Occipital lobe (tissue), 3 donors: ENCODE measurements at places on chromosomes 6 and 20.

DNA sequence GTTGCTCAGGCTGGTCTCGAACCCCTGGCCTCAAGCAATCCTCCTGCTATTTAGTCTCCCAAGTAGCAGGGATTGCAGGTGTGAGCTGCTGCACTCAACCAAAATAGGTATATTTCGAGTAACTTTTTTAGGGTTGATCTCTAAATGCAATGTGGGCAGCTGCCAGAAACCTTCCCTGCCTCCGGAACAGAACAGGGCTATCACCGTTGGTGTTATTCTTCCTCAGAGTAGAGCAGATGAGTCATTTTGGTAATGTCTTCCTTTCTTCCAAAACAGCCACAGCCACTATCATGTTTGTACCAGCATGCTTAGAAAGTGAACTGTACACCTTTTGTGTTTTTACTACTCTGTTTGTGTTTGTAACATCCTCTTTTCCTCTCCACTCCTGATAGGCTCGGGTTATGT is 44.1 kb downstream of the SNX9 start:
- DNase-seq, result no peak

- DNase-seq, result no peak
Measured at GRCh38 chr6:14095437-14095836, 22.1 kb upstream of the CD83 start.

DNA sequence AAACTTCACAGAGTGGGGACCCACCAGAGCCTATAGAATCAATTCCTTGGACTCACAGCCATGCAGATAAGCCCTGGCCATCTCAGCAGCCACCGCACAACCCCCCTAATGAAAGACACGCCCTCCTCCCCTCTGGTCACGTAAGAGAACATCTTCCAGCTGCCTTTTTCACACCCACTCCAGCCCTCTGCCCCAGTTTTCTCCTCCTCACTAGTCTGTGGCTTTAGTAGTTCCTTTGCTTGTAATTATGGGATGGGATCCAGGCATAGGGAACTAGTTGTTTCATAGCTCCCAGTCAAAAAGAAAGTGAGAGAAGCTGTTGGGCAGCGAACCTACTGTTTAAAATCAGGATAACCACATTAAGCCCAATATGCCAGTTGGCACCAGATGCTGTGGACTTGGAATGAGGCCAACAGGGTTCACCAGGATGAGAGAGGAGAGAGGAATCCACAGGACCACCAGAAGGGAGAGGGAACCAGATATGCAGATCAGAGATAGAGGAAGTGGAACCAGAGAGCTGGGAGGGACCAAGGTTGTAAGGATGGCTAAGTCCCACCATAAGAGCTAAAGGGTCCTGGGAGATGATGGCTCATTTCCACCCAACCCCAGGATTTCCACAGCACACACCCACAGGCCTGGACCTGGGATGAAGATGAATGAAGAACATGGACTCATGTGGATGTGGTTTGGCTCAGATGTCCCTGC is 9.0 kb upstream of the BTN3A1 start:
- DNase-seq, result no peak

GRCh38 chr20:15445056-15445840 is 1107.8 kb upstream of the FLRT3 start:
- DNase-seq, result no peak

- no peak for DNase-seq
Measured at GRCh38 chr6:44868335-44868668, 459.8 kb upstream of the RUNX2 start.

DNA sequence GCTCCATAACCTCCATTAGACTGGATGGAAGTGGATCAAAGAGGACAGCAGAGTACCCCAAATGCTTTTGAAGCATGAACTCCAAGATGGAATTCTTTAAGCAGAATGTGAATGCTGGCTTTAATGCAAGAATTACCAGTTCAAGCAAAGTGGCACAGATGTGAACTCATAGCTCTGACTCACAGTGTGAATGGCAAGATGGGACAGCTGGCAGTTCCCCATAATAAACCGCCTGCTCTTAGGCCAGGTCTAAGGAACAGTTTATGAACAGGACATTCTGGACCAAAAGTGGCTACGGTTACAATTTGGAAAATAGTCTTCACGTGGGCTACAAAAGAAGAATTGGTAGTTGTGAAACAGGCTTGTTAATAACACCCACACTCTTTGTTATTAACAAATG is 76.5 kb downstream of the SPTLC3 start:
- no peak for DNase-seq

DNA sequence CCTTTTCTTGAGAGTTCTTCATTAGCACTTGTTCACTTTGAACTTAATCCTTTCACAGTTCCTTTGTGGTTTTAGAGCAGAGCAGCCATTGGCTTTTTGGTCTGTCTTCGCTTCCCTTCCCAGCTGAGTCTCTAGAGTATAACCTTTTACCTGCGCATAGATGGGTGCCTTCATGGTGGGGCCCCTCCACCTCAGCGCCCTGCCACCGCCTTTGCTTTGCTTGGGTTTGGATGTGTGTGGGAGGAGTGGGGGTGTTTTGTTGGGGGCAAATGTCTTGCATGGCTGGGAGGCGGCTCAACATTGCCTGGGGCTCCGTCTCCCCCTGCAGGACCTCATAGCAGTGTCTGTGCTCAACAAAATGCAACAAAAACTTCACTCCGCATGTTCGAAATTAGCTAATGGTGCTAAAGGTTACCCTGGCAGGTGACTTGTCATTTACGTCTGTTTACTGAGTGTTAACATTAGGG is 11.9 kb downstream of the PYGB start:
- DNase-seq, result no peak

GRCh38 chr20:48105526-48105925 is 320.2 kb upstream of the SULF2 start:
- no peak for DNase-seq

DNA sequence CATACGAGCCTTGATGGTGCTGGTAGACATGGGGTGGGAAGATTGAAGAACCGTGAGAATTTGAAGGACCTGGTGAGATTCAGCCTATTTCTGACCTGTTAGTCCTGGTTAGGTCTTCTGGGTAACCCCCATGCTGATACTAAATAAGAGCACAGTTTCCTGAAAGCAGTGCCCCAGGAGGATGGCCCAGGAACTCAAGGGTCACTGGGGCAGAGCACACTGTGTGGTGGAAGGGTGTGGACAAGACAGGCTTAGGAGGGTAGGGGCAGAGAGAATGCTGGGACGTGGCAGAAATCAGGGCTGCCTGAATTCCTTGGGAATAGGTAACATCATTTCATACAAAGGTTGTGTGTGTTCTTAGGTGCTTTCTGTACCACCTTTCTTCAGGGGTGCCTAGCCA is 31.9 kb upstream of the ENPP1 start:
- DNase-seq, result no peak

DNA sequence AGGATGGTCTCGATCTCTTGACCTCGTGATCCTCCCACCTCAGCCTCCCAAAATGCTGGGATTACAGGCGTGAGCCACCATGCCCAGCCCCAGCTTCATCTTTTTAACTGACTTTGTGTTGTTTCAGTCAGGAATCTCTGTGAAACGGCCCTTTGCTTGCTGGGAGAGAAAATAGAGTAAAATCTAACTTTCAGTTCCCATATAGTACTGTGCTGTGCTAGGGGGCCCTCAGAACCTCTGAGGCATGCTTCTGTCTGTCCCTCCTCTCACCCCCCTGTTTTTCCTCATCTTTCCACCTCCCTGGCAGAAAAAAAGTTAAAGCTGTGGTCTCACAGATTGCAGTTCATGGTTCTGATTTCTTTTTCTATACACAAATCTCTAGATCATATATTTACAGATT is 48.4 kb downstream of the LRP11 start:
- no peak for DNase-seq

DNA sequence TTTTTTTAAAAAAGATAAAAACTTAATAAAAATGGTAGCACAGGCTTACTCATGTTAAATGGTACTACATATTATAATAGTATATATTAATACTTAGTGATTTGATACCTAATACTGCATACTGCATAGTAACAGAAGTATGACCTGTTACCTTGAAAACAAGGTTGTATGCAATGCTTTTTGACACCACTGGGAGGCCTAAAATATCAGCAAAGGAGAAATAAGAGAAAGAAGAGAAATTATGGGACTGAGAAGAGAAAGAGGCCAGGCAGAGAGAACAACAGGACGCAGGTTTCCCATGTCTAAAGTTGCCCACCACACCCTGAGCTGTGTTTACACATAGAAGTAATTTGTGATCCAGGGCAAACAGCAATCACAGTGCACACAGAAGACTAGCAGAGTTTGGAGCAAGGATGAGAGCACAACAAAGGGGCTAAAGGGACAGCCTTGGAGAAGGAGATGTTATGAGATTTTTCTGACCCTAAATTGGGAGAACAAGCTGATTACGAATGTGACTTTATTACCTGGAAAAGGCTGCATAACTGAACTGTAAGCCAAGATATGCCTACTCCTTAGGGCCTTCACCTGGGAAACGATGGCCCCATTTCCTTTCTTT is 73.2 kb downstream of the ROS1 start:
- DNase-seq, result no peak

DNA sequence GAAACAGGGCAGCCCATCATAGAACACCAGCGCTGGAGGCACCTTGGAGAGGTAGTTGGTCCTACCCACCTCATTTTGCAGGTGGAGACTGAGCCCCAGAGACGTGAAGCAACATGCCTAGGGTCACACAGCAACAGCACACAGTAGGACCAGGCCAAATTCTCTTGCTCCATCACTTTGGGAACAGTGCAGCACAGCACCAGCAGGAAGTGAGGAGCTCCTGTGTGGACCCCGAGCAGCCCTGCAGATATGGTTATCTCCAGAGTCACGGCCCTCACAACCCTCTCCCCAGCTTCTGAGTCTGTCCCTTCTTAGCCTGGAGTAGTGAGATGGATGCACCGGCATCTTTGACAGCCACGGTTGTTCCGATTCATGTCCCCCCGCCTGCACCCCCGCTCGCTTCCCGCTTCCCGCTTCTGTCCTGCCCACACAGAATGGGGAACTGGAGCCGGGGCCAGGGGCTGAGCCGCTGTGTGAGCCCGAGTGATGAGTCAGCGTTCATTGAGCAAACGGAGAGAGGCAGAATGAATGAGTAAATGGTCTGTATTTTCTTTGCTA is 72.6 kb upstream of the DUSP22 start:
- DNase-seq, result no peak

GRCh38 chr6:103534095-103534494 is 1325.6 kb downstream of the HACE1 start:
- DNase-seq, result no peak
